ENCODE measurements at places on chromosomes 3 and 15.

DNA sequence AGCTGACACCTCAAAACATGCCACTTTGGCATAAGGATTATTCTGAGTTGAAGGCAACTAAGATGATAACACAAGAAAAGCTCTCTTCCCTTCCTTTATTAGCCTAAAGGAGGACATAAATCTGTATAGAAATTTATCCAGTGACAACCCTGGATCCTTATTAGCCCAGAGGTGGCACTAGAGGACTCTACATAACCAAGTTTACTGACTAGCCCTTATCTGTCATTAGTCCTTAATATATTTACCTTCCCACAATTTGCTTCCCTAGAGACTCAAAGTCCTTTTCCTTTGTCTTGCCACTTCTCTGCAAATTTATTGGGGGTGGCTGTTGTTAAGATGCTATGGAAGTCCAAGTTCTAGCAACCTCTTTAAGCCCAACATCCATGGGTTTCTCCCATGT is 26.7 kb downstream of the CEP70 start:
- no peak for DNase-seq

DNA sequence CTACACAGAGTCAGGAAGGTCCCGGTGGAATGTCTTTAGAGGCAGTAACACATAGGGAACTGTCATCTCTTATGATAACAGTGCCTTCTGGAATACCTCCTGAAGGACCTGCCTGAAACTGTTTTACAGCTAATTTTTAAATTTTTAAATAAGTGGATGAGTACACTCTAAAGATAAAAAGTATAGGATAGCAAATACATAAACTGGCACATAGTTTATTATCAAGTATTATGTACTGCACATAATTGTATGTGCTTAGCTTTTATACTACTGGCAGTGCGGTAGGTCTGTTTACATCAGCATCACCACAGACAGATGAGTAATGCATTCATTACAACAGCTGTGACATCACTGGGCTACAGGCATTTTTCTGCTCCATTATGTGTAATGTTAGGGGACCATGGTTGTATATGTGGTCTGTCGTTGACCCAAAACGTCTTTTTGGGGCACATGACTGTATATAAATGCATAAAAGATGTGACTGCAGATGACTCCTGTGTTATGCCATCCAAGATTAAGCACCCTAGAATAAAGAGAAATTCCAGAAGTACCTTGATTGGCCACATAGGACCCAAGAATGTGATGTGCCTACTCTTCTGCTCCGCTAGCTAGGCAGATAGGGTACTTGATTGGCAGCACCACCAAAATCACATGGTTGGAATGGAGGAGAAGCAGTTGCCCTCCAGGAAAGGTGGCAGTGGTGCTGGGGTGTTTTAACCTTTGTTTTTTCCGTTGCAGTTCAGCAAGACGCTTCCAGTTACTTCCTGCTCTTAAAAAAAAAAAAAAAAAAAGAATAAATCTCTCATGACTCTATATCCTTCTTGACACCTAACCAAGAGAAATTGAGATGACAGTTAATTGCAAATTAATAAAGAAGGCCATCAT is 3.3 kb downstream of the VPS8 start:
- peak; percentile 21 for DNase-seq

GRCh38 chr3:24709956-24710355 is 215.3 kb upstream of the THRB start:
- DNase-seq = no peak

DNA sequence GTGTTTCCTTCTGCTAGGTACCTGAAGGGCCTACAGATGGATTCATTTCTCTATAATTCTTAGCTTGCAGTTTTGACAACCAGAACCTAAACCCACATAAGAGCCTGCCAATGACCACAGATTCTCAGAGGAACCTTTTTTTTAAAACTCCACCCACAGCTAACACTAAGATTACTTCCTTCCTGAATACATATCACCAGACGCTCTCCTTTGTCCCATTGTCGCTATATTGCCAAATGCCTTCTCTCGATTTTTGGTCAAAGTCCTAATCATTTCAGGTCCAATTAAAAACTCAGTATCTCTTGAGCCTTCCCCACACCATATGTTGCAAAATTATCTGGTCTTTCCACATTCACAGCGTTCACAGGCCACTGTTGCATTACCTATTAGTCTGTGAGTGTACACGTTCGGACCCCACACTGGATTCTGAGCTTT is 12.4 kb downstream of the ZNF710 start:
- peak; percentile 35 for DNase-seq

DNA sequence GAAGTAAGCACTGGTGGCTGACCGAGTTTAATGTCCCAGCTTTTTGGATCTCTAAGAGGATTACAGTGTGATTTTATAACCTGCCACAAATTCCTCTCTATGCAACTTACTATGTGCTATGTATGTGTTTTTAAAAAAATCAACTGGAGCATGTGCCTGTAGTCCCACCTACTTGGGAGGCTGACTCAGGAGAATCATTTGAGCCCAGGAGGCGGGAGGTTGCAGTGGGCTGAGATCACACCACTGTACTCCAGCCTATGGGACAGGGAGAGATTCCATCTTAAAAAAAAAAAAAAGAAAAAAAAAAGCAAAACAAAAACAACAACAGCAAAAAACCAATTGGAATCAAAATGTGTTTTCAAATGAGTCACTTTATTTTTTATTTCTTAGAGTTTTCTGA is 29.6 kb downstream of the DUT start:
- peak; percentile 20 for DNase-seq

- DNase-seq = no peak
Measured at GRCh38 chr3:12970684-12971083, 102.5 kb downstream of the IQSEC1 start.

GRCh38 chr3:54454806-54455205 is 332.5 kb downstream of the CACNA2D3 start:
- DNase-seq = no peak

DNA sequence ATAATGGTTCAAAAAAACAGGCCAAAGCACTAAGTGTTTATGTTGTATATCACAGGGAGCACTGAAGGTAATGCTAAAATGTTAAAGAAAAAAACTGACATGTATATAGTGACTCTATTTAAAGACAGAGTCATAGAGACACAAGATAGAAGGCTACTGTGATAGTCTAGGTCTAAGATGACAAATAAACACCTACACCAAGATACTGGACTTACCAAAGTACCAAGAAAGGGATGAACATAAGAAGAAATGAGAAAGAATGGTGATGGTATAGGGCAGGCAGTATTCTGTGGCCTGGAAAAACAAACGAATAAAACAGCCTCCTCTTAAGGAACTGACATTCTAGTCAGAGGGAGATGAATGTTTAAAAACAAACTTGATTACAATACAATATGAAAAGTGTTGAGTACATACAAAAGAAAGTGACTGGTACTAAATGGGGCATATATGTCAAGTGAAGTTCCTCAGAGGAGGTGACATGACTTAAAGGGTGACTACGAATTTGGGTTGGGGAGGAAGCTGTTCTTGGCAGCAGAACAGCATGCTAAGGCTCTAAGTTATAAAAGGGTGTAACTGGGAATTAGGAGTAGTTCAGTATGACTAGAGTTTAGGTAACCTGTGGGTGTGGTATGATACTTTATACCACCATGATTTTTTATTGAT is 5.9 kb downstream of the ABHD10 start:
- DNase-seq = no peak

GRCh38 chr15:91345736-91346135 is 245.7 kb downstream of the SV2B start:
- DNase-seq = no peak

- no peak for DNase-seq
Measured at GRCh38 chr3:158768361-158768787, 33.5 kb upstream of the MFSD1 start.

GRCh38 chr3:101954936-101955335 is 105.6 kb downstream of the NFKBIZ start:
- no peak for DNase-seq

DNA sequence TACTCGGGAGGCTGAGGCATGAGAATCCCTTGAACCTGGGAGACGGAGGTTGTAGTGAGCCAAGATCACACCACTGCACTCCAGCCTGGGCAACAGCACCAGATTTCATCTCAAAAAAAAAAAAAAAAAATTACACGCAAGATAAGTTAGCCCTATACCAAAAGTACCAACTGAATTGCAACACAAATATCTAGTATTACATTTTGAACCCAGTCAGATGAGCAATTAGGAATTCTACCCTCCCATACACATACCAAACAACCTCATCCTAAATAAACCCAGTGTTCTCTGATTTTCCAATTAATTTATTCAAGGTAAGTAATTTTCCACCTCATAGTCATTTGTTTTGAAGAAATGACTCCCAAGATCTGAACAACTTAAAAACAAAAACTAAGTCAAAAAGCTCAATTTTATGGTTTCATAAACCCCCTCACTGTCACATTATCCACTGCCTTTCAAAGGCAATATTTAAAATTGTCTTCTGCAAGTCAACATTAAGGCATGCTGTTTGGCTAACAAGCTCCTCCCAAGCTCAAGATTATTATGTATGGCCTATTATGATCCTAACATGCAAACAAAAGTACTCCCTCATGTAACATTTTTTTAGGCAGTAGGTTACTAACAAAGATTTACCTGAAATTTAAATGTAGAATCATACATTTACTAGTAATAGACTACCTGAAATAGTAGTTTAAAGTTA is 4.5 kb downstream of the RAF1 start:
- DNase-seq = no peak

- no peak for DNase-seq
Measured at GRCh38 chr3:40196966-40197365, 112.5 kb upstream of the EIF1B start.

DNA sequence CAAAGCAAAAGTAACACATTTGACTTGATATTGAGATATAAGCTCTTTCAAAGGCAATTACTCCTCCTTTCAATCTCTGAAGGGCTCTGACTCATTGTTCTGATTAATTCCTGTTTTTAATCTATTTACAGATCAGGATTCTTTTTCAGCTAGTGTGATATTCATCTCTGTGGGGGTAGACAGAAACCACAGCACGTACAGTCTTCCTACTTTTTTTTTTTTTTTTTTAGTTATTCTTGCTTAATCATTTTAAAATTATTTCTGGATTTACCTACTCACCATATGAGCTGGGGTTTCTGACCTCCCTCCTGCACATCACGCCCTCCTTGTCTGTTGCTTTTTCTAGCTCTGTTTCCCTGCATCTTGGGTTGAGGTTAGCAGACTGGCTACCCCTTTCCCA is 1.4 kb downstream of the CNTN3 start:
- DNase-seq = no peak

- DNase-seq = no peak
Measured at GRCh38 chr3:149894205-149894604, 76.5 kb downstream of the PFN2 start.

DNA sequence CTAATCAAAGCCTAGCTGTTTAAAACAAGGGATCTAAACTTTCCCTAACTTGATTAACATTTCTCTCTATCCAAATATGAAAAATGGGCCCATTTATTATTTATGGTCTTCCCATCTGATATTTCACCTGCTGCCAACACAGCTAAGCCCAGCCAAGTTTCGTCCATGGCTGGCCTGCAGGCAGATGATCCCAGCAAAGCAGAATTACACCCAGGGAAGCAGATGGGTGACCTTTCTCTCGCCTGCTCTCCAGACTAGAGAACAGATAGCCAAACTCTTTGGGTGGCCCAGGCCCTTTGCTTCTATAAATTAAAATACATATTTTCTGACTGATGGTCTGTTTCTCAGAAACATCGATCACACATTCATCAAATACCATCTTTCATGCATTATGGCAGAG is 1038.8 kb downstream of the AGBL1 start:
- no peak for DNase-seq

DNA sequence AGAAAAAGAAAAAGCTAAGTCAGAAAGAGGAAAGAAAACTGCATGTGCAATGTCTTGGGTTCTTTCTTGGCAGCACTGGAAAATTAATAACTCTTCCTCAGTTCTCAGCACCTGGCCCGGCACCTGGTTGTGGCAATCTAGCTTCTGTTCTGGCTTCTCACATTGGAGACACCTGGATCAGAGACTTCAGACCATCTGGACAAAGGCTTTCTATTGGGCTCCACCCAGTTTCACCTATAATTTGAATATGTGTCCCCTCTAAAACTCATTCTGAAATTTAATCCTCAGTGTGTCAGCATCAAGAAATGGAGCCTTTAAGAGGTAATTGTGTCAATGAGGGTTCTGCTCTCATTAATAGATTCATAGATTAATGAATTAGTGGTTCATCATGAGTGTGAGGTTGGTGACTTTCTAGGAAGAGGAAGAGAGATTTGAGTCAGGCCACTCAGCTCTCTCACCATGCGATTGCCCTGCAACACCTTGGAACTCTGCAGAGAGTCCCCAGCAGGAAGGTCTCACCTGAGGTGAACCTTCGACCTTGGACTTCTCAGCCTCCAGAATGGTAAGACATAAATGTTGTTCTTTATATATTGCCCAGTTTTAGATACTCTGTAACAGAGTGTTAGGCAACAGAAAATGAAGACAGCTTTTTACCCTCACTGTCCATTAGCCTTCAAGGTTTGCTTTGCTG is 679.9 kb downstream of the NTRK3 start:
- DNase-seq = no peak

DNA sequence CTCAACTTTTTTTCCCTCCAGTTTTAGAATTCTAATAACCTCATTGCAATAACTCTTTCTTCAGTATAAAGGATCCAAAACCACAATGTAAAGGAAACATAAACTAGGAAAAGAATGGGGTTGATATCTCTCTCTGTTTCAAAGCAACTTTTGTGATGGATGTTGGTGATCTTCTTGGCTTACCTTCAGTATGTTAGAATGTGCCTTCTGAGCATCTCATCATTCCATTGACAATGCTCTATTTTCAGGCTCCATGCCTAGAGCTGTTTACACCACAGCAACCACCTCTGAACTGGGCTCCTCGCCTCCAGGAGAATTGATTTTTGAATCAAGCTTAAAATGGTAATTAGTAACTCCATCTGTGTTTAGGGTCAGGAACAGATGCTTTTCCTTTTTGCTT is 6.6 kb downstream of the NLGN1 start:
- DNase-seq = no peak

DNA sequence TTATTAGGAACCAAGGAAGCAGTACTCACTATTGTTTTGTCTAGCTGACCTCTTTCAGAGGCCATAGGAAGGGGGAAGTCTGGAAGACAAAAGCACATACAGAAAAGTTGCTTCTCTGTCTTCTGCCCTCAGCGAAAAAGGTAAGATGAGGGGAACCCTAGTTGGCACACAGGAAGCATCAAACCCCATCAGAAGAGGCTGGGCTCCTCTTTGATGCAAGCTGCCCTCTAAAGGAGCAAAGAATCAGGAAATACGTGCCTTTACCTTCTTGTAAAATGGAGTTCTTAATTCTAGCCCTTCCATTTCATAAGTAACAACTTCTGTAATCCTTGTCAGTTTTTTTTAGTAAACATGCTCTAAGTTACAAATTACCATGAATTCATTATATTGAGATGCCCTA is 12.5 kb downstream of the SPINK8 start:
- DNase-seq = no peak

DNA sequence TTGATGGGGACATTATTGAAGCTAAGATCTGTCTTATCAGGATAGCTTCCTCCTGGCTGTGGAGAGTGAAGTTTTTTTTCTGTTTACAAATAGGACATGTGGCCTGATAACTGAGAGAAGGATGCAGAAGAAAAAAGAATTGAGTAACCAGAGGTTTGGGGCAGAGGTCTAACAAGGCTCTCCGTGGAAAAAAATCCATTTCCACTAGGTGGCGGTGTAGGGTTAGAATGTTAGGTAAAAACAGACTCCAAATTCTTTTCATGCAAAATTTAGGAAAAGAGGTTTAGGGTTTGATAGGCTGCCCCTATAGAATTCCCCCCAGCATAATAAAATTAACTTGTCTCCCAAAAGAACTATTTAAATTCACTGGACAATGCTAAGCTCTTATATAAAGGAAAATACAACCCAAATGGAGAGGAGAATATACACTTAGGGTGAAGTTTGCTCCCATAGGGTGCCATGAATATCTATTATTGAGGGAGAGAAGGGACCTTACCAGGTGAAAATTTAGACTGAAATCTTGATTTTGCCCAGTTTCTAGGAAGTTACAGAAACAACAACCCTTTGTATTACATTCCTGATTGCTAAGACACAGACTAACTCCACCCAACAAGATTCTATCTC is 1560.4 kb downstream of the OTOL1 start:
- DNase-seq = peak; percentile 51

Measured in NB4 (cell line).